ENCODE measurements at places on chromosomes 7 and 10.

DNA sequence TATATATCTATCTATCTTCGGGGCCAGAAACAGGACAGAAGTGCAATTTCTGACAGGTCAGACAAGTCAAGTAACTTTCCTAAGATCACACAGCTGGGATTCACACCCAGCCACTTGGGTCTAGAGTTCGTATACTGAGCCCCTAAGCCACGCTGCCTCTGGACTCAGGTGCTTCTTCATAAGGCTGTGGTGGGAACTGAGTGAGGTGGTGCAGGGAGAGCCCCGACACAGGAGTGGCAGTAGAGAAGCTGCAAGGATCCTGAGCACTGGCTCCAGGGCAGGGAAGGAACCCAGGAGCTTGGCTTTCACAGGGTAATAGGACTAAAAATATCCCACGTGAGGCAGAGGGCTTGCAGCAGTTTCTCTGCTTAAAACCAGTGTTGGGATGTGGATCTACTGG, 33.8 kb downstream of the C10orf53 start:
- no peak for DNase-seq

GRCh38 chr10:75395066-75395931, 6.3 kb downstream of the ZNF503 start:
- DNase-seq = peak; percentile 76

DNA sequence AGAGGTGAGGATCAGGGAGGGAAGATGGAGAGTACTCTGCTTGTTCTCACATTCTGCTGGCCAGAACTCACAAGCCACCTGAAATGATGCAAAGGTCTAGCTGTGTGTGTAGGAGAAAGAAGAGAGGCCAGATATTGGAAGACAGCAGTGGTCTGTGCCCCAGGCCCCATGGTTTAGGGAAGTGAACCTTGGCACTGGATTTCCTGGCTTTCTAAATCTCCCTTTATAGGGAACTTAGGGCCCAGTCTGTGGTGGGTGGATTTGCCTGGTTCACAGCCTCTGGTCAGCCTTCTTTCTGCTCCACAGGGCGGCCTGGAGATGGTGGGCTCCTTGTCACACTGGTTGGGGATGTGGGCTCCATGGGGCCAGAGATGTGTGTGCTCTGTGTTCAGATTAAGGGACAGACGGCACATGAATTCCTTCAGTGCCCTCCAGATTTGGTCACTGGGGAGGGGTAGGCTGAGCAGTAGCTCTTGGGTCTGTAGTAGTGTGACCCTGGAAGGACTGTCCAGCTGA, 9.5 kb upstream of the SH2D4B start:
- no peak for DNase-seq

- peak; percentile 49 for DNase-seq
Measured at GRCh38 chr10:3465406-3465891, 292.9 kb upstream of the PITRM1 start.

GRCh38 chr10:102632394-102633111, 11.7 kb upstream of the TRIM8 start:
- peak; percentile 92 for DNase-seq

DNA sequence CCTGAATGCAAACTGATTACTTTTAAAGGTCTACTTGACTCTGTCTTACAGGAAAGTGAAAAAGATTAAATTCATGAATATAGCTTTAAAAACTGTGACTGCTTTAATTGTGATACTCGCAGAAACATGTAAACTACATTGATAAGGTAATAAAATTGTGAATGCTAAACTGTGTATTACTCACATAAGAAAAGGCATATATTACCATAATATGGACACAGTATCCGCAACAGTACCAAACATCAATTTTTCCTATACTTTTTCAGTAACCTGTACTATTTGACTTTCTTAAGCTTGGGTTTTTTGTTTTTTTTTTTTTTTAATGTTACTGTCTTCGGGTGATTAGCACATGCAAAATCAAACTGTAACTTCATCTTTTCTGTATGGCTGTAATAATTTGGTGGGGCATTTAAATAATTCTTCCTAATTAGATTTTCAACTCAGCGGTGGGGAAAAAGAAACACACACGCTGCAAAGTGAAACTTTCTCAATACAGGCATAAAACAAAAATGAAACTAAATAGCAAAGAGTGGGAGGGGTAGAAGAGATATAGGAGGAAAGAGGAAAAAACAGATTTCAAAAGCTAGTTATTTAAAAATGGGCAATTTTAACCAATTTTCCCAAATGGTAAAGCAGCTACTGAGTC, 23.2 kb downstream of the NT5C3A start:
- no peak for DNase-seq

- DNase-seq = no peak
Measured at GRCh38 chr10:129520440-129521080, 53.5 kb downstream of the MGMT start.

Data from right hindlimb (tissue), 1 donor.